Stimulated activated naive CD4-positive, alpha-beta T cell (primary cell): ENCODE measurements at places on chromosomes 3 and 15.

DNA sequence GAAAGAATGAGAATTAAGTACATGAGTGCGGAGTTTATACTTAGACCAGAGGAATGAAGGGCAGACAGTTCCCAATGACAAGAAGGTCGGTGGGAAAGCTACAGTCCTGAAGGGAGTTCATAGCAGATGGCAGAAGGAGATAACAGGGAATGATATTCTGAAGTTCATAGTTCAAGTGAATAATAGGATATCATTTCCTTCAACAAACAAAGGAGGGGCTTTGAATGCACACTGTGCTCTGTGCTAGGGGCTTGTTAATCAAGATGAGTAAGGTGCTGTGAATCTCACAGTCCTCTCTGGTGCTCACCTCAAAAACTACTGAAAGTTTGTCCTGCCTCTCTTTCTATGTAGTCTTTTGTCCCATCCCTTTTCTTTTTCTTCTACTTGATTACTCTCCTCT is 41.9 kb downstream of the SIDT1 start:
- no peak for DNase-seq

GRCh38 chr3:120838441-120839091 is 69.4 kb upstream of the STXBP5L start:
- no peak for DNase-seq

- no peak for DNase-seq
Observed at GRCh38 chr15:35956056-35956455, 410.1 kb upstream of the DPH6 start.

DNA sequence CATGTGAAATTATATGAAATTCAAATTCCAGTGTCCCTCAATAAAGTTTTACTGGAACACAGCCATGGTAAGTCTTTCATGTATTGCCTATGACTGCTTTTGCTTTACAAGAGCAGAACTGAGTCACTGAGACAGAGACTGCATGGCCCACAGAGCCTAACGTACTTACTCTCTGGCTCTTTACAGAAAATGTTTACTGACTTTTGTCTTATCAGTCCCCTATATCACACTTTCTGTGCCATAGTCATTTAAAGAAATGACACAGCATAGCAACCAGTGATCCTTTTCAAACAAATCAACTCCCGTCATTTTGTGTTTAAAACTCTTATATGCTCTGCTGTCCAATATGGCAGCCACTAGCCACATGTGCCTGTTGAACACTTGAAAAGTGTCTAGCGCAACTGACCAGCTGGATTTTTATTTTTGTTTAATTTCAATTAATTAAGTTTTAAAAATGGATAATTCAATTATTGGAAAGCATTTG is 129.7 kb upstream of the CDIN1 start:
- DNase-seq: no peak

DNA sequence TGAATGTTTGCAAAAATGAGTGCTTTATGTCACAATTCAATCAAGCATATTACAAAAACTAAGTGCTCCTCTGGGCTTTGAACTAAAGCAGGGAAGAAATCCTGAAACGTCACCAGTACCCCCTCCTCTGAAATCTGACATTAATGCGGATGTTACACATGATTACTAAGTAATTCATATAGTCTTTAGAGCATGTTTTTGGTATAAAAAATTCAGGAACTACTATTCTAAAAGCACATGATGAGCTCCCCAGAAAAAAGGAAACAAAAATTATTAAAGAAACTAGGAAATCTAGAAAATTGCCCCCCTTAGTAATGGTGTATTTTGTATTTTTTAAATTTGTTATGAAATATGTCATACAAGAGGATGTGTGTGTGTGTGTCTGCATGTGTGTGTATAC is 87.7 kb downstream of the MYO5A start:
- DNase-seq: no peak
